Fibroblast of villous mesenchyme (primary cell): ENCODE measurements at places on chromosomes 12 and 14.

- no peak for DNase-seq
Observed at GRCh38 chr12:106917503-106917902, 38.2 kb upstream of the TMEM263 start.

GRCh38 chr12:115763376-115763775, 514.1 kb downstream of the MED13L start:
- DNase-seq, result peak; percentile 44

DNA sequence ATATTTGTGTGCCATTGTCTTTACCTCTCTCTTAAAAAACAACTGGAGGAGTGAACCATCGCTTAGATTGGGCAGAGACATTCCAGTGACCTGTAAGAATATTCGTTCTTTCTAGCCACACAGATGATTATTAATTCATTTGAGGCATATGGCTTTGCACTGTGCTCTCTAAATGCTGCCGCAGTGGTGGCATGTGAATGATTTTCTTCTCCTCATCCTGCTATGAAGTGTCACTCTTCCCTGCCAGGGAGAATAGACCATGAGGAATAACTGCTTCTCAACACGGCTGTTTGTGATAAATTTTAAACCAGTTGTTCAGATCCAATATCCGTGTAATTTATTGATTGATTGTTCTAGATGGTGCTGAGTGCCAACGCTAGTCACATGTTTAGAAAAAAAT, 225.3 kb downstream of the CNTN1 start:
- no peak for DNase-seq

- DNase-seq, result no peak
Observed at GRCh38 chr12:114293571-114294302, 112.2 kb downstream of the TBX5 start.

- DNase-seq, result no peak
Observed at GRCh38 chr12:110067531-110067930, 19.2 kb upstream of the C12orf76 start.

DNA sequence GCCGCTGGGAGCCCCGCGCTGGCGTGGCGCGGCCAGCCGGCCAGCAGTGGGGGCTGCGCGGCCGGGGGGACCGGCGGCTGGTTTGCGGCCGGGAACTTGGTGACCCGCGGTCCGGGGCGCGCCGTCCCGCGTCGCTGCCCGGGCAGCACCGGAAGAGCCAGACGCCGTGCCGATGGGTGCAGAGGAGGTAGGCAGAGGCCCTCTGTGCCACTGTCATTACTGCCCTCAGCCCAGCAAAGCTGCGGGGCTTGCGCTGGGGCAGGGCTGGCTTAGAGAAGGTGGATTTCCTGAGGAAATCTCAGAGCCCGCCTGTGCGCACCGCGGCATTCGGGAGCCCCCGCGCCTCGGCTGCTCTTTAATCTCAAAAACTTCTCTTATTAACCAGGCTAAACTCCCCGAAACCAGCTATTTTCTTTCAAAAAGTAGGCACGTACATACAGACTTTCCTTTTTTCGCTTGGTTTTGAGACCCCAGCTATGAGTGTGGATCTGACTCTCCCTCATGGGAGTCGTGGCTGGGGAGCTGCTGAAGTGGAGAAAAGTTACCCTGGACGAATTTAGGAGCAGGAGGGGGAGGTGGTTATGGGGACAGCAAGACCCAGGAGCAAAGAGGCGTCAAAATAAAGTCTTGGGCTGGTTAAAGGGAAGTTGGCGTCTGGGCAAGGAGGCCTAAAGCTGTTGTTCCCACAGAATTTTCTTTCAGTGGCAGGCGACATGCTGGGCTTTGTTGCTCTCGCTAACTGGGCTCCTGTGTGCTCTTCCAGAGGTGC, 802 bp downstream of the SUSD6 start:
- peak; percentile 41 for DNase-seq

DNA sequence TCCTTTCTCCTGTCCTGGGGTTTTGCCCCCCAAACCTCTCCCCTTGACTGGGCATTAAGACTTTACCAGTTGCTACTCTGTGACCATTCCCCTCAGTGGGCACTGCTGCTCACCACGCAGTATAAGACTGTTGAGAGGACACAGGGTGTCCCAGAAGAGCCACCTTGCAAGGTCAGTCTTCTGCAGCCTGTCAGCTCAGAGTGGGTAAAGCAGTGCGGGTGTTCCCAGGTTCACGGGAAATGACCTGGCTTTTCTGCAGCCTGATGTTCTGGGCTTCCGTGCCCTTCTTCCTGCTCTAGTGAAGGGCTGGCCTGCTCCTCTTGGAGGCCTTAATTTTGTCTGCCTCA, 34.2 kb downstream of the KCNA1 start:
- DNase-seq, result no peak

DNA sequence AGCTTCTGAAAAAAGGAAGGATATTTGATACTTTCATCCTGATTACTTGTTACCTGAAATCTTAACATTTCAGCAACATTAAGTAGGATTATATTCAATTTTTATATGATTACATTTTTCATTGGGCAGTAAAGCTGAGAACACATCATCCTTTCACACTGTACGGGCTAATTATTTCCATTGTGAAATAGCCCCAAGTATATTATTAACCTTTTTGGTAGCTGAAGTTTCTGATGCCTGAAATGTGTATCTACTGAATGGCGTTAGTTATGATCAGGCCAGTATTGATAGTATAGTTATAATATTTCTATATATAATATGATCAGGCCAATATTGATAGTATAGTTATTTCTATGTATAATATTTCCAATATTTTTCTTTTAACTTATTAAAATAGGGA, 10.1 kb downstream of the SPATS2 start:
- DNase-seq, result no peak

DNA sequence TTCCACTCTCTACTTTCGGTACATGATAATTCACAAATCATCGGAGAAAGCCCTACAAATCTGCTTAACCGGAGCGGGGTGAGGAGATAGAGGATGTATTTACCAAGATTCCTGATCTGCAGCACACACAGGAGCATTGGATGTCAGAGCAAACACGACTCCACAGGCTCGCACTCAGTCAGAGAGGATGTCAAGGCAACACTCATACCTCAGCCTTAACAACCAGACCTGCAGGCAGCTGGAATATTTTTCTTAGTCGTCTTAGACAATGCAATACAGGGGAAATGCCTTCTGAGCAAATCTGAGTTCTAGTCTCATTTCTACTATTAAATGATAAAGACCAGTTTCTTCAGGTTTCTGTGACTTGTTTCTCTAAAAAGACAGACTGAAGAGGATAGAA, 159.3 kb upstream of the CPNE8 start:
- DNase-seq, result no peak

- no peak for DNase-seq
Observed at GRCh38 chr12:67137256-67137655, 131.9 kb upstream of the CAND1 start.
